T-helper 2 cell (primary cell): ENCODE measurements at places on chromosomes 7 and 10.

DNA sequence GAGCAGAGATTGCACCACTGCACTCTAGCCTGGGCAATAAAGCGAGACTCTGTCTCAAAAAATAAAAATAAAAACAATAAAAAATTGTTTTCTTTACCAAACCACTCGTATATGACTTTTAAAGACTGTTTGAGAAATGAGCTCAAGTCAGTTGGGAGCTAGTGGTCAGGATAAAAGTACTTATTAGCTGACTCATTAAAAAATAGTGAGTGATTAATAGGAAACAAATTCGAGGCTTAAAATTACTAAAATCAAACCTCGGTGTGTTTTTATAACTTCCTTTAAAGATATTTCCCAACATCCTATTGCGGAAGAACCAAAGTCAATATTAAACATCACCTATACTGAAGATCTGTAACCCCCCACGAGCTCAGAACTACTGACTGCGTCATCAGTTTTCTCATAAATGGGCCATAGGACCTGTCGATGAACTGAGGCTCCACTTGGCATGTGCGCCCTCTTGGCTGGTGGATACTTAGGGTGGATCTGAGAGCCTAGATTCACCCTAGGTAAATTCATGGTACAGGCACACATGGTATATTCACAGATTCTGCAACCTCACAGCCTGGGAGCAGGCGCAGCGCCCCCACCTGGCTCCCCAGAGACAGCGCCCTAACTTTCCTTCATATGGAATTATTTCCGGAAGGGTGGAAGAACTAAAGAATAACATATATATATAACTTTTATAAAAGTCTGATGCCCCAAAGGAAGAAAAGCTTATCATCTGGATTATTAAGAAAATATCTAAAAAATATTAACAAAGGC is 9.2 kb downstream of the MKI67 start:
- DNase-seq: no peak

- no peak for DNase-seq
Observed at GRCh38 chr7:78438433-78438832, 639.9 kb downstream of the PHTF2 start.

DNA sequence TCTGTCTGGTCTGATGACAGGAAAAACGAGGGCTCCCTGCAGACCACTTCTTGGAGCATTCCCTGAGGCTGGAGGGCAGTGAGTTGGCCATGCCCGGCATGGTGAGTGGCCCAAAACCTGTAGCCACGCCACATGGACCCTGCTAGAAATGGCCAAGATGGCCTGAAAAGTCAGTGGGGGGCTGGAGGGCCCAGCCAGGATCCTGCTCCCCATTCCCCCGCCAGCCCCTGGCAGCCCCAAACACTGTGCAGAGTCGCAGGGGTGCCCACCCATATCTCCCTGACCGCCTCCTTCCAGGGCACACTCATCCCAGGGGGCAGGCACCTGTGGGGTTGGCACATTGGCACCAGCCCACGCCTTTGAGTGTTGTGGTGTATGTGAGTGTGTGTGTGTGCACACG is 18.7 kb upstream of the PPP2R2D start:
- DNase-seq: no peak

GRCh38 chr7:132750530-132751217 is 174.4 kb upstream of the PLXNA4 start:
- no peak for DNase-seq

DNA sequence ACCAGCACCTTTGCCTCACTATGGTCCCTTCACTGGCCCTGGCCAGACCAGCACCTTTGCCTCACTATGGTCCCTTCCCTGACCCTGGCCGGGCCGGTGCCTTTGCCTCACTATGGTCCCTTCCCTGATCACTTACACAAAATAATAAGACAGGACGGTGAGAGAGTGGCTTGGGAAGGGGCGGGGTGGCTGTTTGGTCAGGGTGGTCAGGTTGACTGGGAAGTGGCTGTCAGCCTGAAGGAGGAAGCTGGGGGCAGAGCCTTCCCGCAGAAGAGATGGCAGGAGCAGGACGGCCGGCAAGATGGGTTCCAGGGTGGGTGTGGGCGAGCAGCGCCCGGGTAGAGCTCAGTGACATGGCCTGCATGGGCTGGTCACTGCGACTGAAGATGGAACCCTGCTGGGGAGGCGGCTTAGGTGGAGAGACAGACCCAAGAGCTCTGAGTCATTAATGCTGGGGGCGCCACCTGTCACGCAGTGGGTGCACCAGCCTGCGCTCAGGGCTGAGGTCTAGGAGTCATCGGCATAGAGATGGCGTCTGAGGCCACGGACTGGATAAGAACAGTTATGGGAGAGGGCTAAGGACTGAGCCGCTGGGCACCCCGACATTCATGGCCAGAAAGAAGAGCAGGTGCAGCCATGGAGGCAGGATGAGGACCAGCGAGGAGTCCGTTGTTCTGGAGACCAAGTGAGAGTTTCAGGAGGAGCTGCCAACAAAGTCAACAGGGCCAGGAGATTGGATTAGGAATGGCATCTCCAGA is 91.8 kb downstream of the CHST15 start:
- no peak for DNase-seq
